ENCODE measurements at places on chromosomes 1 and 21. TPM values are rescaled to one million over a fixed set of nuclear protein-coding genes. Genes with fewer than 3 reads are reported as not detected.

Gene RBP7
- 0.89 TPM for total RNA-seq

Gene AMY2A
- total RNA-seq, result 0.69 TPM

- H3K27ac ChIP-seq, result no peak overlapping the region
- peaks cover 3% of the 10 kb centered on the region for H3K4me1 ChIP-seq
- DNase-seq, result no peak
- H3K4me3 ChIP-seq, result no peak overlapping the region
Observed at GRCh38 chr1:6899621-6900020, 114.4 kb downstream of the CAMTA1 start.

DNA sequence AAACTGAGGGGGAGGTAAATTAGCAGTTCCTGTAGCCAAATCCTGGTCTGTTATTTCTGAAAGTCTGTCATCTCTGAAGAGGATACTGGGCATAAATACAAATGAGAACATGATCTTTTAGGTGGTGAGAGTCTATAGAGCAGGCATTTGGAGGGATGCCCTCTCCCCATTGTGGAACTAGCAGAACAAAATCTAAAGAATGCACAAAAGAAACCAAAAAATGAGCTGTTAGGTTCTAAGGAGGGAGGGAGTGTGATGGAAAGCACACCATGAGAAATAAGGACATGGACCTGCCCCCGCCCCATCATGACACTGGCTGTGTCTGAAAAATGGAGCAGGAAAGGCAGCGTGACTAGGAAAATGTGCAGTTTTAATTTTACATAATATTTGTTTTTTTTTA, 262.0 kb downstream of the KIF26B start:
- no peak for DNase-seq
- H3K4me3 ChIP-seq, result no peak overlapping the region
- H3K4me1 ChIP-seq, result peaks cover 7% of the 10 kb centered on the region
- no peaks in the 10 kb centered on the region for H3K27me3 ChIP-seq

DNA sequence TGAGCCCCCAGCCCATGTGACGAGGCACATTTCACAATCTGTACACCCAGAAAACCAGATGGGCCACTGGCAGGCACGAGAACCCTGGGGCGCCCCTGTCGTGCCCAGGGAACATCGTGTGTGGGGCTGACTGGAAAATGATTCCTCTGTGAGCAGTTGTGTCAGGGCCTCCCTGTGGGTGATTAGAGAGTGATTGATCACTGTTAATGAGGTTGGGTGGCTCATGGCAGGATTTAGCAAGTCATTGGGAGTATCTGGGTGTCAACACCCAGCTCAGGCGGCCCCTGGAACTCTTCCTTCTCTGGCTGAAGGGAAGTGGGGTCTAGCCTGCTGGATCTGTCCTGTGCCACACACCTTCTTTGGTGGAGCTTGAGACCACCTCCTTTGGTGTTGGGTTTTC, 5.7 kb downstream of the GRHL3 start:
- H3K27ac ChIP-seq, result no peak overlapping the region
- H3K27me3 ChIP-seq, result peaks cover 26% of the 10 kb centered on the region
- peaks cover 19% of the 10 kb centered on the region for H3K4me1 ChIP-seq
- no peak for DNase-seq

- no peak overlapping the region for H3K27ac ChIP-seq
- H3K4me1 ChIP-seq, result no peaks in the 10 kb centered on the region
- H3K36me3 ChIP-seq, result peaks cover 10% of the 10 kb centered on the region
- no peaks in the 10 kb centered on the region for H3K27me3 ChIP-seq
Observed at GRCh38 chr21:46585191-46585953, 19.5 kb downstream of the S100B start.

DNA sequence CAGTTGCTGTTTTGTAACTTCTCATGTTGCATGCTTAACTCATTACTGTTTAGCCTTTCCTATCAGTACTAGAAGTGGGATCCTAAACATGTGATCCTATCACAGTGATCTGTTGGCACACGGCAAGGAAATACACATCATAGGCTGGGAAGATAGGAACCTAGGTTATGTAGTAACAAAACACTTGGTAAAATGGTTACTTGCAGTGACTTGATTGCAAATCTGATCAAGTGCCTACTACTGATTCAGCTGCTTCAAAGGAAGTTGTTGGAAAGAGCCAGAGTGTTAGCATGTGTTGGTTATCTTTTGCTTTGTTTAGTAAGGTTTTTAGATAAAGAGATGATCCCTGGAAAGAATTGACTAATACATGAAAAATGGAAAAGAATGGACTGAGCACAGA, 8.9 kb upstream of the VASH2 start:
- H3K4me1 ChIP-seq, result no peaks in the 10 kb centered on the region
- no peaks in the 10 kb centered on the region for H3K36me3 ChIP-seq
- no peak overlapping the region for H3K4me3 ChIP-seq
- H3K27me3 ChIP-seq, result no peaks in the 10 kb centered on the region
